ENCODE measurements at places on chromosomes 7 and 10.

DNA sequence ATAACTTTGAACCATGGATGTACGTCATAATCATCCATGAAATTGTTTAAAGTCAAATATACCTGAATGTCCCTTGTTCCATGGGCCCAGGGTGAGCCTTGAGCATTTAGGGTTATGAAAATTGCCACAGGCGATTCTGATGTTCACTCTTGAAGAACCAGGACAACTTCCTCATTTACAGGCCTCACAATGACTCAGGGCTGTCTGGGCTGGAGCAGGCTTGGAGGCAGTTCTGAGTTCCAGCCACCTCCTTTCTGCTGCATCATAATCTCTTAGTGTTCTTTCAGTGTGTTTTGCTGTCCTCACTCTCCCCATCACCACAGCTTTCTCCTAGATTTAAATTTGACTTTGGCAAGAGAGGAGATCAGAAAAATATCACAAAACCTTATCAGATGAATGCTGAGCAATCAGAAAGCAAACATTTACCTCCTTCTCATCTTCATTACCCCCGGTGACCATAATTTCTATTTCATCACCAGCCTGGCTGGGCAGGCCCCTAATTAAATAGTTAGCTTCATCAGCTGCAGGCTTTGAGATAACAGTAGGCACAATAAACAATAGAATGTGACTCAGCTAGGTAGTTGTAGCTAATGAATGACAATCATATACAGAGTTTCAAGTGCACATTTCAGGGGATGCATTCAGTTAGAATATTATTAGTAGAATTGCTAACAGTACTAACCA is 571.0 kb downstream of the SH2D4B start:
- no peak for DNase-seq

- DNase-seq, result no peak
Measured at GRCh38 chr7:50281680-50282445, 22.7 kb upstream of the IKZF1 start.

GRCh38 chr7:139118805-139119485 is 9.4 kb upstream of the ZC3HAV1 start:
- no peak for DNase-seq

GRCh38 chr7:5397736-5398135 is 25.9 kb downstream of the TNRC18 start:
- DNase-seq, result no peak

DNA sequence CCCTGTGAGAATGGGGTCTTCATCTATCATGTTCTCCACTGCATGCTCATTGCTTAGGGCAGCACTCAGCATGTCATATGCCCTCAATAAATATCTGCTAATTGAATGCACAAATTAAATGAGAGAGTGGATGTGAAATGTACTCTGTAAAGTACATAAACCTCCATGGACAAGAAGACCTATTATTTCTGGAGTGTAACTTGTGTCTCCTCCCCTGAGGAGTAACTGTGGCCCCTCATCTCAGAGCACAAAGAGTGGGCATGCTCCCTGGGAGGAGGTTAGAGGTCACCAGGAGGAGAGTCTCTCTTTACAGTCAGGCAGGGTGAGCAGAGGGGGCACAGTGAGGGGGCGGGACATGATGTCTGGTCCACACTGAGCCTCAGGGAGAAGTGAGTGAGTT is 313.6 kb upstream of the PODXL start:
- DNase-seq, result no peak

- DNase-seq, result no peak
Measured at GRCh38 chr10:35795131-35795824, 153.2 kb upstream of the FZD8 start.

- DNase-seq, result no peak
Measured at GRCh38 chr7:88324699-88325098, 18.0 kb upstream of the STEAP4 start.

GRCh38 chr10:7030134-7030855 is 380.5 kb downstream of the SFMBT2 start:
- no peak for DNase-seq

DNA sequence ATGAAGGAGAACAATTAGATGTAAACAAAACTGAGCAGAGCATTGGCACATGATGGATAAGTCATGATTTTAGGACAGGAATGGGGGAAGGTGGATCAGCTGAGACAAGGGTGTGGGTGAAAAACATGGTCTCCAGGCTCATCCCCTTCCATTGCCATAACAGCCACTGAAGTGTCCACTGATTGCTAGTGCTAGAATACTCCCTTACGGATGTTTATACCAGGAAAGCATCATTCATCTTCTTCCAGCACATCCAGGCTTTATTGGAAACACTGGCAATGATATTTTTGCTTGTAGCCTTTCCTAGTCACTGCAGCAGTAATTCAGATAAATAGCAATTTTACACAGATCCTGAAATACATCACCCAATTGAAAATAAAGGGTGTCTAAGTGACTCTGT is 259.5 kb downstream of the PLXDC2 start:
- no peak for DNase-seq

- no peak for DNase-seq
Measured at GRCh38 chr7:119175911-119176627, 951.6 kb downstream of the ANKRD7 start.

GRCh38 chr7:37741776-37742175 is 58.2 kb downstream of the GPR141 start:
- DNase-seq, result no peak

GRCh38 chr10:132229834-132230556 is 43.2 kb downstream of the DPYSL4 start:
- no peak for DNase-seq

DNA sequence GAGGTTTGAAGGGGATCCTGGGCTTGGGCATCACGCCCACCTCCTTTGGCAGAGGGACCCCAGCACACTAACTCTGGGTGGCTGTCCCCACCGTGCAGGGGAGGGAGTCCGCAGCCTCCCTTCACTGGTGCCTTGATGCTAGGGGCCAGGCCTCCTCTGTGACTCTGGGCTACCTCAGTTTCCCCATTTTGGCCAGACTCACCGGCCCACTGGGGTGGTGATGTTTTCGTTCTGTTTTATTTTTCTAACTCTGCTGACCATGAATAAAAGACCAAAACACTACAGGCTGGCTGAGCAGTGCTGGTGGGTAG is 503 bp upstream of the TRIP6 start:
- DNase-seq, result no peak

DNA sequence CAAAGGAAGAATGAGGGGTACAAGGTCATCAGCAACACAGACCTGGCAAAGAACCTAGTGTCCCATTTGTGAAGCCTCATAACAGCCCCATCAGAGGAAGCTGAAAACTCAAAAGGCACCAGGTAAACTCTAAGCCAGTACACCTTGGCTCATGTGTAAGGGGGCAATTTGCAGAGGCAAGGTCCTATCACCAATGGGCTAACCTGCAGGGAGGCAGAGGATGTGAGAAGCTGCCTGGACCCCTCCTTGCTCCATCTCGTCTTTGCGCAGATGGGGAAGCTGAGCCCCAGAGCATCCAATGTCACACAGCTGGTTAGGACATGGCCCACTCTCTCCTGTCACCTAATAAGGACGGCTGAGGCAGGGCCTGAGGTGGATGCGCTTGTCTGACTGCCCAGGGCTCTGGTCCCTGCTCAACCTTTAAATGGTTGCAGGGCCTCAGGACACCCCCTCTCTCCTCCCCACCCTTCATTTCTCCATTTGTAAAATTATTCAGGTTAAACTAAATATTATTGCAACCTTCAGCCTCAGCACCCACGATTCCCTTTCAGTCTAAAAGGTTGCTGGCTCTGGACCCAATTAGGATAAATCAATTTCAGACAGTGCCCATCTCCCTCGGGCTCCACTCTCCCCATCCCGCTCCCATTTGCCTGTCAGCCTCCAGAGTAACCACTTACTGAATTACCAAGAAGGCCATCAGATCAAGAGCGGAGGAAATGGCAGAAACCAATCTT is 135.3 kb downstream of the OAT start:
- no peak for DNase-seq

- DNase-seq, result no peak
Measured at GRCh38 chr10:130227883-130228282, 91.7 kb downstream of the GLRX3 start.

DNA sequence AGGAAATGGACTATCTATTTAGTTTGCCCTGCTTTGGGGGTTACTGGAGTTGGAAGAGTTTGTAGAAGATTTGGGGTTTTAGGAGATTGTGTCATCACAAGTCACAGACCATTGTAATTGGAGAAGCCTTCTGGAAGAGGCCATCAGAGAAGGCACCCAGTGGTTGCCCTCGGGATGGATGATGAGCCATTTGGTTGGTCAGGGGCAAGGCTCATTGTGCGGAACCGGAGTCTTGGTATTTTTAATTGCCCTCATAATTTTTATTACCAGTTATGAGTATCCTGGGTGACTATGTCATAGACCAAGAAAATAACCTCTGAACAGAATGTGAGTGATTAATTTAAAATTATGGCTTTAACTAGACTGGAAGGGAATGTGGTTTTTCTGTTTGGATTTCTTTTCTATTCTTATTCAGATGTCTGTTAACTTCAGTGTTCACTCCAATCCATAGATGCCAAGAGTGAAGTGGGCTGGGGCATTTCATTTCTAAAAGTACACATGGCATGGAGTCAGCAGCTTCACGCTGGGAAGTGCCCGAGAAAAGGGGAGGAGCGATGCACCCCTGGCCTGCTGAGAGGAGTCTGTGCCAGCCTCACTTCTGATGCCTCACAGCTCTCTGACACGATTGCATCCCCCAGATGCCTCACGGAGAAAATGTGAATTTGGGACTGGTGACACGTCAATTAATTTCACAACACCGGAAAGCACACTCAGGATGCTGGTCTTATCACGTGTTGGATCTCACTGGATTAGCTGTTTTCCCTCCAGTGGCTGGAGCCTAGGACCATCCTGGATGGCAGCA is 225.6 kb upstream of the IGFBP3 start:
- no peak for DNase-seq

GRCh38 chr7:27995228-27995627 is 185.4 kb downstream of the JAZF1 start:
- DNase-seq, result no peak

- no peak for DNase-seq
Measured at GRCh38 chr7:123184271-123184670, 15.5 kb downstream of the SLC13A1 start.

GRCh38 chr7:107697321-107698049 is 36.9 kb downstream of the SLC26A4 start:
- no peak for DNase-seq

DNA sequence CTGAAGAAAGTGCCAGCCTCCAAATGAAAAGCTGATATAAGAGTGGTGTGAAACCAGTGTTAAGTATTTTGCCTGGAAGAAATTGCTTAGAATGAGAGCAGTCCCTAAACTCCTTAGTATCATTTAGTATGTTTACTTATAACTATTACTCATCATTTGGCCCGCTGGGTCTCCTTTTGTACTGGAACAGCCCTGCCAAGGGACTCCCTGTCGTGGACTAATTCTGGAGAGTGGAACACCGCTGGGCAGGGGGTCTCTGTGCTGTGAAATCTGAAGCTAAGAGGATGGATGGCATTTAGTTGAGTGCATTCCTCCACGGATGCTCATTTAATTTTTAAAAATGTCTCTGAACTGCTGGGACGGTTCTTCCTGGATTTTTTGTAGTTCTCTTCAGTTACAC is 889.9 kb upstream of the C7orf33 start:
- DNase-seq, result no peak

GRCh38 chr7:50838675-50839377 is 56.1 kb upstream of the GRB10 start:
- DNase-seq, result no peak

All from stimulated activated CD4-positive, alpha-beta T cell treated with anti-CD3 and anti-CD28 coated beads, Interleukin-2, amount 100 ng/mL, for 4 hours (primary cell).